ENCODE measurements at places on chromosomes 3 and 15.
A peak's percentile ranks its signal among the peaks of the same experiment; 100 is the strongest.

DNA sequence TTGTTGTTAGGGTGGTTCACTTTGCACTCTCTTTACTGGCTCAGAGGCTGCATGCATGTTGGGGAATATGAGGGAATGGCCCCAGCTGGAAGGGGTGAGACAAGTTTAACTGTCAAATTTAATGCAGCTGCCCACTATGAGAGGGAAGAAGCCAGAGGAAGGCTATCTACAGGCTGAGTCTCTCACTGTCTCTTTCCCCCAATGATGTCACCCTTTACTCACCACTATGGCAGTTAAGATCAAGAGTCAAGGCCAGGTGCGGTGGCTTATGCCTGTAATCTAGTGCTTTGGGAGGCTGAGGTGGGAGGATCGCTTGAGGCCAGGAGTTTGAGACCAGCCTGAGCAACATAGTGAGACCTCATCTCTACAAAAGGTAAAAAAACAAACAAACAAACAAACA lies 12.2 kb upstream of the RBMS3 start:
- DNase-seq, result no peak

DNA sequence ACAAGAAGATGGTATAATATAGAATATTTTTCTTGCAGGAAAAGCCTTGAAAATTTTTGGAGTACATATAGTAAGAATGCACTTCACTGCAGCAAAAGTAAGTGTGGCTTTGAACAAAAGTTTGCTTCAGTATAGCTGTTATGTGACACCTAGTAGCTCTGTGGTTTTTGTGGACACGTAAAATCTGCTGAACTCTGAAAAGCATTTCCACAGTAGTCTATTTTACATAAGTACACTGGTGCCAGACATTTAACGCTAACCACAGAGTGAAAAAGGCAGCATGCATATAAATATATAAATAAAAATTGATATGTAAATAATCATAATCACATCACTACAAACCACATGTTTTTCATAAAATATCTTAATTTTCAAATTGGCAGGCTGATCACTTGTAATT lies 39.8 kb downstream of the CGGBP1 start:
- no peak for DNase-seq

GRCh38 chr15:84953136-84953535 lies 28.5 kb upstream of the PDE8A start:
- DNase-seq, result no peak

- no peak for DNase-seq
Measured at GRCh38 chr3:184506561-184506991, 55.0 kb upstream of the EPHB3 start.

DNA sequence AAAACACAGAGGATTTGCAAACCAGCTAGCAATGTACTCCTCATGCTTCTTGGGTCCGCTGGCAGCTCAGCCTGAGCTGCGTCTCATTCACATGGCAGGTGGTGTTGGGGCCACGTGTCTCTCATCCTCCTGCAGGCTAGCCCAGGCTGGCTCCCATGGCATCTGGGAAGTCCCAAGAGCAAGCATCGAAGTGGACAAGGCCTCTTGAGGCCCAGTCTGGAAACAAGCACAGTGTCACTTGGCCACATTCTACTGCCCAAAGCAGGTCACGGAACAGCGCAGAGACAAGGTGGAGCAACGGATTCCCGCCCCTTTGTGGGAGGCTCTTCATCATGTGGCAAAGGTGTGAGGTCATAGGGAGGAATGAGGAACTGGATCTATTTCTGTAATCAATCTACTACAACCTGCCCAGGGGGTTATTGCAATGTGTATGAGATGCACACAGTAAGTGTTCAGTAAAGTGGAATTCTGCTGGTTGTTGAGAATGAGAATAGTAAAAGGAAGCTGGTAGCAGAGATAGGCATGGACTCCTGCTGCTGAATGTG lies 128.3 kb downstream of the TPRA1 start:
- no peak for DNase-seq

DNA sequence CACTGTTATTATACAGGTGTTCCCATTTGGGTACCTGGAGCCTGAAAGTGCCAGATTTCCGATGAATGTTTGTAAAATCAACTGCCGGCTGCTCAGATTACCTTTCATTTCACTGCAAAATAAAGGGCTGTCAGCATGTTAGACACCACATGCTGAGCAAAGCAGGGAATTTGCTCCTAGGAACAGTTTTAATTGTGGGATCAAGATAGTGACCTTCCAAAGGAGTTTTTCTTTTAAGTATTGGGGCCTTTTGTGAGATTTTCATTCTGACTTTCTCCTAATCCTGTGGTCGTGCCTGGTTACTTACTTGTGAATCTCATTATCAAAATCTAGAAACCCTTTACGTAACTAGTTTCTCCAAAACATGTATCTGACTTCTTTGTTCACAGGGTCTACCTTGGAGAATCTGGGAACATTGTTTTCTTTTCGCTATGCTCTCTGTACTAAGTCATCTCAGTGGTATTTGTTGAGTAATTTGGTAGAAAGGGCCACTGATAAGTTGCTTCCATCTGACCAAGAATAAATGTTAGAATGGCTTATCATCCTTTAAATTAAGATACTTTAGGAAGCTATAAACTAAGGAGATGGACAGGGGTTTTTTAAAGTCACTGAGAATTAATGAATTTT lies 40.8 kb upstream of the LRTM1 start:
- DNase-seq, result no peak

GRCh38 chr15:88255484-88256278 lies 858 bp downstream of the NTRK3 start:
- no peak for DNase-seq

DNA sequence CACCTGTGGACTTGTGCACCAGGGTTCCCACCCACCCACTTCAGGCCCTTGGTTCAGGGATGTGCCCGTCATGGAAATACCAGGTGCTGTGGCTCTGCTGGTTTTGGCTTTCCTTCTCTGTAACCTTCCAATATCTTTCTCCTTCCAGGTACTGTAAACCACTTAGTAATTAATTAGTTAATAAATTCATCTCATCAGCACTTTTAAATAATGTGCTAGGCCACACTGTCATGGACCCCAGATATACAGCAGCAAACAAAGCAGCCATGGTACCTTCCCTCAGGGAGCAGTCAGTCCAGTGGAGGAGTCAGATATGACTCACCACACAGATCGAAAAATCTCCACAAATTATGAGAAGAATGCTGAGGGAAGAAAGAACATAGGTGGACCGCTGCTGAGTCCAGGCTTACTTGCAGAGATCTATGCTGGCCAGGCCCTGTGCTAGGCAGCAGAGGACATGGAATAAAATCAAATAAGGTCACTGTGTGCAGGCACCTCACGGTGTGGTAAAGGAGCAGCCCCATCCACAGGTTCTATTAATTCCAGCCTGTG lies 6.8 kb upstream of the GATA2 start:
- no peak for DNase-seq

GRCh38 chr15:64893481-64894394 lies 18.0 kb upstream of the ANKDD1A start:
- peak; percentile 63 for DNase-seq

DNA sequence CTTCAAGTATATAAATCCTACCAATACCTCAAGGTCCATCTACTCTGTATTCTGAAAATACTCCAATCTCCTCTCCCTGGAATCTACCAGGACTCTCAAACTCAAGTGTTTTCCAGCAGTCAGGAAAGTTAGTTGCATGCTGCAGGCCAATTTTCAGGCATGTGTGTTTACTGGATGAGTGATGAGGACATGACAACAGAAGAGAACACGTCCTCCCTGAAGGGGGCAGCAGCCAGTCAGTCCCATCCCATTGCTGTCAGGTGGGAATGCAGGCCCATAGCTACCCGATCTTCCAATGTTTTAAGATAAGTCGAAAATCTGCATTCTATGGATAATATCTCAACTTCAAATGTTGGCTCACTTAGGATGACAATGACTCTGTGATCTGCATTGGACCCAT lies 496.2 kb downstream of the FHIT start:
- DNase-seq, result no peak

GRCh38 chr15:86916671-86917360 lies 837.1 kb downstream of the AGBL1 start:
- no peak for DNase-seq

DNA sequence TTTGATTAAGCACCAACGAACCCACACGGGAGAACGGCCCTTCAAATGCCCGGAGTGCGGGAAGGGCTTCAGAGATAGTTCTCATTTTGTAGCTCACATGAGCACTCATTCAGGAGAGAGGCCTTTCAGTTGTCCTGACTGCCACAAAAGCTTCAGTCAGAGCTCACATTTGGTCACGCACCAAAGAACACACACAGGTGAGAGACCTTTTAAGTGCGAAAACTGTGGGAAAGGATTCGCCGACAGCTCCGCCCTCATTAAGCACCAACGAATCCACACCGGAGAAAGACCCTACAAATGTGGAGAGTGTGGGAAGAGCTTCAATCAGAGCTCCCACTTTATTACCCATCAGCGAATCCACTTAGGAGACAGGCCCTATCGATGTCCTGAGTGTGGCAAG lies 8.7 kb downstream of the ZNF774 start:
- no peak for DNase-seq

DNA sequence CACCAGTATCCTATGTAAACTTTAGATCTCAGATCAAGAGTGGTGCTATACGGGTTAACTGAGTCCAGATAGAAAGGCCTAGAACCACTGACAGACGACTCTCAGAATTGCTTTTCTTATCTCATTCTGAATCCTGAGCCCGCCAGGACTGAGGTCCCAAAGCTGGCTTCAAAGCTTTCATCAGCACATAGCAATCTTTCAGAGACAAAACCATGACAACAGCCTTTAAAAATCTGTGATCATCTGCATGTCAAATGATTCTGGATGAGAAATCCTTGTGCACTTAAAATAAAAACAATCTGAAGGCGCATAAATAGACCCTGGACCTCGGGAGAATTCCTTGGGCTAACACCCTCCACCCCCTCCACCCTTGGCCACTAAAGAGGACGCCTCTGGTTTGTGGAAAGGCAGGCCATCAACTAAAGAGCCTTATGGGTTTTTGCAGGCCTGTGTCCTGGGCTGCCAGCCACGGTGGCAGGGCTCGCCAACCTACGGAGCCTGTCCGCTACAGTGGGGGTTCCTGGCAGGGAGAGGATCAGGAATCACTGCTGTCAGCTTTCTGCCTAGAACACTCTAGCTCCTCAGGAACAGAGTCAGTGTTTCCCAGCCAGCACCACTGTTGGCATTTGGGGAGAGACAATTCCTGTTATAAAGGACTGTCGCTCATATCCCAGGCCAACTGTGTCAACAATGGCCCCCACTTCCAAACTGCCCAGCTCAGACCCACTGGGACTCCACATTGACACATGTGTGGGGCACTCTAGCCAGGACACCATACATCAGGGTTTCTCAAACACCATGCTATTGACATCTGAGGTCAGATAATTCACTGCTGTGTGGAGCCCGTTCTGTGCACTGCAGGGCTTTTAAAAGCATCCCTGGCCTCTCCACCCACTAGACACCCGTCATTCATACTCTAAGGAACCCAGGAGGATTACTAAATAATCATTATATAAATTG lies 20.2 kb downstream of the TLE3 start:
- DNase-seq, result no peak

GRCh38 chr3:175260145-175260794 lies 401.1 kb downstream of the NAALADL2 start:
- DNase-seq, result no peak

DNA sequence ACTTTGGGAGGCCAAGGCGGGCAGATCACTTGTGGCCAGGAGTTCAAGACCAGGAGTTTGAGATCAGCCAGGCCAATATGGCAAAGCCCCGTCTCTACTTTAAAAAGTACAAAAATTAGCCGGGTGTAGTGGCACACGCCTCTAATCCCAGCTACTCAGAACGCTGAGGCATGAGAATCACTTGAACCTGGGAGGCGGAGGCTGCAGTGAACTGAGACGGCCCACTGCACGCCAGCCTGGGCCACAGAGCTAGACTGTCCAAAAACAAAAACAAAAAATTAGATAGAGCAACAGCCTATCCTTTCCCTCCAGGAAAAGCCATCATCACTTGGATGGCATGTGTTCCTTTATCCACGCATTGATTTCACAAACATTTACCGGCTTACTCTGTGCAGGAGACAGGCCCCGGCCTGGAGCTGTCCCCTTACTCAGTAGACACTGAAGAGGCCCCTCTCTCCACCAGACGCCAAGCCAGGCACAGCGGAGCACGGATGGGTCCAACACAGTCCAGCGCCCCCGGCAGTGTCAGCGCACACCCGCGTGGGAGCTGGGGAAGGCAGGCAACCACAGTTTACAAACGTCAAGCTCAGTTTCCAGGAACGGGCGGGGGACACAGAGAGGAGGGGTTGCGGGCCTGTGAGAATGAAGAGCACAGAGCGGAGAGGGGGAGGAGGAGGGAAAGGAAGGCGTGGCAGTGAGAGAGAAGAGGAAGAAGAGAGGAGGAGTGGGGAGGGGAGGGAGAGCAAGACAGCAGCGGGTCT lies 3.1 kb downstream of the GP5 start:
- no peak for DNase-seq

GRCh38 chr3:157649511-157649910 lies 146.3 kb upstream of the VEPH1 start:
- DNase-seq, result no peak

- no peak for DNase-seq
Measured at GRCh38 chr15:51952805-51953204, 18.8 kb downstream of the LEO1 start.

- no peak for DNase-seq
Measured at GRCh38 chr15:52234596-52235541, 43.7 kb upstream of the GNB5 start.

DNA sequence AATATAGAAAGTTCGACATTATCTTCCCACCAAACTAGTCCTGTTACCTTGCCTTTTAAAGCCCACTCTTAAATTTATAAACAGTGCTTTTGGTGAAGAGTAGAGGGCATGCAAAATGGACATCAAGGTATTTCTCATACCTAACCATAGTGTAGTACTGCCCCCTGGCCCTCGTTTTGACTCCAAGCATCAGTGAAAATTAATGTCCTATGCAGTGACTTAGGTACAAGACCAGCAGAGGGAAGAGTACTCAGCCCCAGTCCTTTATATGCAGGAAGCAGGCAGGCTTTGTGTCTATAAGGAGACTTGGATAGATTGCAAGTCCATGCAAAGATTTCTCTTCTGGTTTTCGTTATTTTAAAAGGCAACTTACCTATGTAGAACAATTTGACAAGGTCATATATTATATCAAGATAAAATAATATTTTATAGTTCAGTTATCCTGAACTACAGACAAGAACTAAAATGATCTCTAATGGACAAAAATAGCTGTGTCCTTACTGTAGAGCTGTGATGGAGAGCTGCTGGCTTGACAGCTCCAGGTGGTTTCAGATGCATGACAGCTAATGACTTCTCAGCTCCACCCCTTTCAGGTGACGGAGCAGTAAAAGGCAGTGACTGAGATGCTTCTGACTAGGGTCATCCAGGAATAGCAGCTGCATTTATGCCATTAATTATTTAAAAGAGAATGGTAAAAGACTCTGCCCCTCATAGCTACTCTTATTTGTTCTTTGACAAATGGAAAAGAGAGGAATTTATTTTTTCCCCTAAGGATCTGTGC lies 646.1 kb downstream of the SQOR start:
- DNase-seq, result no peak

DNA sequence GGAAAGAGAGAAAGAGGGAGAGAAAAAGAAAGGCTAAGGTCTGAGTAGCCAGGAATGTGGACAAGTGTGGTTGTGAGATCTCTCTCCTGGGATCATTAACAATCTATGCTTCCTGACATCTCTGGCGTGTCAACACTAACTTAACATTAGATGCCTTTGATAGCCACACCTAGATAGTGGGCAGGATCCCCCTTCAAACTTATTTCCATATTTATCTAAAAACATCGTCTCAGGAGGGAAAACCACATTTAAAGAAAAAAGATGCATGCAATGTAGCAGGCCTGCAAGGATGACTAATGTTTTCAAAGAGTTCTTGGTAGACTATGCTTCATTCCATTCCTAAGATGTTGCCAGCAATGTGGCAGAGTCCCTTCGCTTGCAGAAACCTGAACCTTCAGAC lies 80.9 kb downstream of the MLH1 start:
- DNase-seq, result no peak

- no peak for DNase-seq
Measured at GRCh38 chr3:29521751-29522150, 240.9 kb downstream of the RBMS3 start.
